ENCODE measurements at places on chromosomes 16 and 17.

GRCh38 chr17:77210946-77211541, 70.3 kb downstream of the SEC14L1 start:
- no peak for DNase-seq

DNA sequence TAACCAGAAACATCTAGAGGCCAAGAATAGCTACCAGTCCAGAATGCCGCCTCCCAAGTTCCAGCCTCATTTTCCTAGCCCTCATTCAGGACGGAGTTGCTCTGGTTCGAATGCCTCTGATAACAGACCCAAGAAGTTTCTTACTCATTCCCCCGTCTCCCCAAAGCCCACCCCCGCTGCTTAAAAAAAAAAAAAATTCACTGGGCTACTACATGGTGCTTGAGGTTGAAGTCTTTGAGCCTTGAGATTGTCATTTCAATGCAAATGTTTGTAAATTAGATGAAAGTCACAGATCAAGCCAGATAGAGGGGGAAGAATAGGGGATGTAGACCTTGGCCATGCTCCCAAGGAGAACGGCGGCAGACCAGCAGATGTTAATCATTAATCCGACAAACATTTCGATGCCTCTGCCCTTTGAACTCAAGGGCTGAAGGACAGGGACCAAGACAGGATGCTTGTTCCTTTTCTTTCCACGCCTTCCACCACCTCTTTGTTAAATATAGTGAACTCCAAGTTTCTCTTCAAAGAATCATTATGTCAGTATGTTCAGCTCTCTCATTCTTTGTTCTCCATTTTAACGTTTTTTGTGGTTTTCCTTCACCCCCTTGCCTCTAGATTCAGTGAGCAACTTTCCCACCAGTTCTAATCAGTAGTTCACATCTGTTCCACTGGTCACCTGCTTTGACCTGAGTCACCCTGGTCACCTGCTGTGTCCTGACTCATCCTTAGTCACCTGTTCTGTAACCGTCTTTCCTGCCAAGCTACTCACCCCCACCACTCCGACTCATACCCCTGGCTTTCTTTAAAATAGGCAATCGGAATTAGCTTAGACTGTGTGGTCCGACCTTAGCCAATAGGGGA, 190.3 kb downstream of the CPPED1 start:
- no peak for DNase-seq

DNA sequence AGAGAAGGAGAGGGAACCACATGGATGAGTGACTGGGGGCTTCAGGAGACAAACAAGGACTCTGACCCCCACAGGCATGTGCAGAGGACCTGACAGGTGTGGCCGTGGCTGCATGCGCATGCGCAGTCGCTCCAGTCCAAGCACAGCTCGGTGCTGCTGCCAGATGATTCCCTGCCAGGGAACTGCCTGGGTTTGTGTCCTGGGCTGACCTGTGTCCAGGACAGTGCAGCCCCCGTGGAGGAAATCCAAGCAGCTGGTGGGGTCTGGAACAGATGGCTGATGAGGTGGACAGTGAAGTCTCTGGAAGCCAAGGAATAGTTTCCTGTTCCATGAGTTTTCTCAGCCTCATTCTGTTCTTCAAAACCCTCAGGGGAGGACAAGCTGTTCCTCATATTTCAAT, 27.3 kb downstream of the LASP1 start:
- no peak for DNase-seq

GRCh38 chr17:10177913-10178505, 20.4 kb downstream of the GAS7 start:
- no peak for DNase-seq

GRCh38 chr16:81469710-81470535, 25.3 kb downstream of the CMIP start:
- no peak for DNase-seq

GRCh38 chr17:60933739-60934138, 256.1 kb downstream of the BCAS3 start:
- DNase-seq, result no peak

DNA sequence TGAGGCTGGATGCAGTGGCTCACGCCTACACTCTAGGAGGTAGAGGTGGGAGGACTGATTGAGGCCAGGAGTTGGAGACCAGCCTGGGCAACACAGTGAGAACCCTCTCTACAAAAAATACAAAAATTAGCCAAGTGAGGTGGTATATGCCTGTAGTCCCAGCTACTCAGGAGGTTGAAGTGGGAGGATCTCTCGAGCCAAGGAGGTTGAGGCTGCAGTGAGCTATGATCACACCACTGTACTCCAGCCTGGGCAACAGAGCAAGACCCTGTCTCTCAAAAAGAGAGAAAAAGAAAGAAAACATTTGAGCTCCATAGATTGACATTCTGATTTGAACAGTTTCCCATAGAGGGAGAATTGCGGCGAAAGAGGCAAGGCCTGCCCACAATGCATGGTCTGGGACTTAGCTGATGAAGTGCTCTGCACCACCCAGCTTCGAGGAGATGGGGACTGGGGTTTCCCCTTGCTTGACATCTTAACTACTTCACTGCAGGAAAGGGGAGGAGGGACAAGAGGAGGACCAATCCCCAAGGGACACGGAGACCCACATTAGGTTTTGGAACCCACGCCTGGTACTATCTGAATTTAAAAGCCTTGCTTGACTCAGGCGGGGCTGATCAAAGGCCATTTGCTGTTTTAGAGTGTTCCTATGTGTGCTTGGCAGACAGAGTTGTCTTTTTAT, 21.7 kb downstream of the MSI2 start:
- no peak for DNase-seq

DNA sequence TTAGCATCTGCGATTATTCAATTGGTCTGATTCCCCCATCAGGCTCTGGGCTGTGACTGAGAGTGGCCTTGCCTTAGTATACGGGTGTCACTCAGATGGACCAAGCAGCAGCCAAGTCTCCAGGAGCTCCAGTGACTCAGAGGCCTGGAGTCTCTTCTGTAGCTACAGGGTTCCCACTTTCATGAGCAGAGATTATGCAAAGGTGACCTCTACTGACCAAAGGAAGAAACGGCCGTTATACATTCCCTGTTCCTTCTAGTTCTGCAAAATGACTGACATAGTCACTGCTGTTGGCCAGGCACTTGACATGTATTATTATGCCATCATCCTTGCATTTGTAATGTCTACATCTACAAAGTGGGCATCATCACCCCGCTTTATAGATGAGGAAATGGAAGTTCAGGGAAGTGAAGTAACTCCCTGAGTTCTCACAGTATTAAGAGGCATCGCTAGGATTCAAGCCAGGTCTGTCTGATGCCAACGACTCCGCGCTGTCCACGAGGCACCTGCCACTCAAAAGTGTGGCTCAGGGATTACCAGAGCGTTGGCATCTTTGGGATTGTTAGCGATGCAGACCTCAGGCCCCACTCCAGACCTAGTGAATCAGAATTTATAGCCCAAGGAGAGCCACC, 23.3 kb downstream of the SLC38A7 start:
- no peak for DNase-seq

DNA sequence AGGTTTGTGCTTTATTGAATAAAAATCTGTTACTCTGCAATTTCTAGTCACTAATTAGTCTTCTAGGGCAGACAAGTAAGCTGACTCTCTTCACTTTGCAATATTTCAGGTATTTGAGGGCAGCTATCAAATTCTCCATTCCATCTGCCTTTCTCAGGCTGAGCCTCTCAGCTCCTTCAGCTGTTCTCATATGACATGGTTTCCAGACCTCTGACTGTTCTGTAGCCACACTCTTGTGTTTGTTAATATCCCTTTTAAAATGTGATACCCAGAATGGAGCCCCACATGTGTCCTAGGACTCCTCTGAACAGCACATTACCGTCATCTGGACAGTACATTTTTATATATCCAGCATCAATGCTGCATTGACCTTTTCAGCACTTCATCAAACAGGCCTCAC, 46.1 kb upstream of the MTMR4 start:
- no peak for DNase-seq

DNA sequence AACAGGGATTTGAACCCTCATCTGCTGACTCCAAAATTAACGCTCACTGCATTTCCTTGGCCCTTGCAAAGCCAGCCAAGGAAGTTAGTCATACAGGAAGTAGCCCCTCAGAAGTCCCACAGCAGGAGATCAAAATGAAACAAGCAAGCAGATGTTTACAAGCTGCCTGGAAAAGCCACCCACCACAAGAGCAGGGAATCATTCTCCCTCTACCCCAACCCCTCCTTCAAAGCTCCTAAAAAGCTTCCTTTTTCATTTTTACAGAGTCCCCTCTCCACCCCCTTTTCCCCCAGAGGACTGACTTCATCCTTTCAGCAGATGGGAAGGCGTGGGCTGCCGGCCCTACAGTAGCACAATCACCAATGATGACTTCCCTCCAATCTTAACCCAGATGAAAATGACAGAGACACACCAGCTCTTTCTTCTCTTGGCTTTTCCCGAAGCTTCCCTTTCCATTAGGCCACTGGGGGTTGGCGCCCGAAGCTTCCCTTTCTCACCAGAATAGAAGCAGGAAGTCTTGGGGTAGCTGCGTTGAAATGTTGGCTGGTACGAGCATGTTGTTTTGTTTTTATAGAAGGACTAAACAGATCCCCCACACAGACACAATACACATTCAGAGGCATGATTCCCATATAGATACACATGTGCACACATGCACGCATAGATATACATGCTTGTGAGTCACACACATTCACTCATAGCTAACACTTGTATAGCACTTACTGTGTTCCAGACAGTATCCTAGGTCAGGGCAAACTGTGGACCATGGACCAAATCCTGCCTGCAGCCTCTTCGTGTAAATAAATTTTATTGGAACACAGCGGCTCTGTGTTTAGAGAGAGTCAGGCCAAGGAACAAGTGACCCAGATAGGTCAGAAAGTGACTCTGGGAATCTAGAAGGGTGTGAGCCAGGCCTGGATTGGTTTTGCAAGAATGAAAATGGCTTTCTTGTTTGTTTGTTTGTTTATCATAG, 17.4 kb downstream of the ITPRIPL2 start:
- no peak for DNase-seq

DNA sequence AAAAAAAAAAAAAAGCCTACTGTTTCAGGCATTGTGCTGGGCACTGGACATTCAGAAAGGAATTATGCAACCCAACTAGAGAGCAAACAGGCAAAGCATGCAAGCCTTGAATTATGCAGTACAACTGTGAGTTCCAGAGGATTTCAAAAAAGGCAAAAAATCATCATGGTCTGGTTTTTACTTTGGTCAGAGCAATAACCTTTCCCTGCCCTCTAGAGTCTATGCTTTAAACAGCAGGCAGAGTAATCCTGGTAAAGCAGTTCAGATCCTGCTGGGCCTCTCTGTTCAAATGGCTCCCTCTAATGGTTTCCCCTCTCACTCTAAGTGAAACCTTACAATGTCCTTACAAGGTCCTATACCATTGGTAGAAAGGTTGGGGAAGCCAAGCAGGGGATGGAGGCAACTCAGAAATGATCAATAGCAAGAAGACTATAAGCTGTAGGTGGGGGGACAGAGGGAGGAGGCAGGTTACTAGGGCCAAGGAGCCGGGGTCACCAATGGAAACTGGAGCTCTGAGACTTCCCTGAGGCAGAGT, 4.6 kb upstream of the TAF15 start:
- no peak for DNase-seq

DNA sequence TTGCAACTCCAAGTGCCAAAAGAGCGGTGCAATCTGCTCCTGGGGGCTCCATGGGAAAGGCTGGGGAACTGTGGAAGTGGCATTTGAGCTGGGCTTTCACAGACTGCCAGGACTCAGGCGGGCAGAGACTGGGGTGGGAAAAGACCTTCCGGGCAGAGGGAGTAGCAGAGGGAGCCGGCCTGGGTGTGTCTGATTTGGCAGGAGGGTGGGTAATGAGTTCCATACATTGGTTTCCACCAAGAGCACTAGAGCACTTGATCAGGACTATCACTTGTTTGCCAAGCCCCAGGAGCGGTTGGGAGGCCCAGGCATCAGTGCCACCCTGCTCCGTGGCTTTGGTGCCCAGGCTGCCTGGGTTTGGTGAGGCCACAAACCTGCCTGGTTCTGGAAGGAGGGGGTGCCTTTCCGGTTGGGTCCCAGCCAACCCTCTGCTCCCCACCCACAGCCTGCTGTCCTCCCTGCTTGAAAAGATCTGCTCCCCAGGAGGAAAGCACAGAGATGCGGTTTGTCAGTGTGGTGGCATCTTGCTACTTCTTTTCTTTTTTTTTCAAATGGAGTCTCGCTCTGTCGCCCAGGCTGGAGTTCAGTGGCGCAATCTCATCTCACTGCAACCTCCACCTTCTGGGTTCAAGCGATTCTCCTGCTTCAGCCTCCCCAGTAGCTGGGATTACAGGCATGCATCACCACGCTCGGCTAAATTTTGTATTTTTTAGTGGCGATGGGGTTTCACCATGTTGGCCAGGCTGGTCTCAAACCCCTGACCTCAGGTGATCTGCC, 3.5 kb upstream of the TRIM47 start:
- no peak for DNase-seq

GRCh38 chr16:89759746-89760340, 38.5 kb downstream of the ZNF276 start:
- no peak for DNase-seq

DNA sequence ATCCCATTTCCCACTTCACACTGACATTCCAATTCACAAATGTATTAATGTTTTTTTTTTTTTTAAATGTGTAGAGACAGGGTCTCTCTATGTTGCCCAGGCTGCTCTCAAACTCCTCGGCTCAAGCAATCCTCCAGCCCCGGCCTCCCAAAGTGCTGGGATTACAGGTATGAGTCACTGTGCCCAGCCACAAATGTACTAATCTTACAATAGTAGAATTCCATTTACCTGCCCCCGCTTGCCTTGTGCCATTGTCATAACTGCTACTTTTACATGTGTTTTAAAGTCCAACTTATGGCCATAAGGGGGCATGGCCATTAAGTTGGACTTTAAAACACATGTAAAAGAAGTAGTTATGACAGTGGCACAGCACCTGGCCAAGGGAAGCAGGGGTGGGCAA, 4.6 kb downstream of the MMP28 start:
- DNase-seq, result no peak

DNA sequence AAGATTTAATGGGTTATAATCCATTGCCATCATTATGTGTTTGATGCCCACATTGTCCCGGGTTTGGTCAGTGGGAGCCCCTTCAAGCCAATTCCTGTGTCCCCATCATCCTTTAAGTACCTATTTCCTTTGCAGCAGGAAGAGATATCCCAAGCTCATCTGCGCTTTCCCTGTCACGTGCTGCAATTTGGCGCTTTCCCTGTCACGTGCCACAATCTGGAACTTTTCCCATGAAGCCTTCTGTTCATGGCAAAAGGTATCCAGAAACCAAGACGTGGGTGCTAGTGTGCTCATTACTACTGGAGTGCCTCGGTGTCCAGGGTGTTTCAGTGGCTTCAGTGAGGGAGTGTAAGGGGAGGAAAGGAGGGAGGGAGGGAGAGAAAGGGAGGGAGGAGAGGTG, 168.5 kb downstream of the NPIPB11 start:
- no peak for DNase-seq

- DNase-seq, result no peak
Measured at GRCh38 chr16:58937661-58938060, 203.5 kb upstream of the GOT2 start.

- DNase-seq, result no peak
Measured at GRCh38 chr17:82060614-82061013, 5.0 kb downstream of the DUS1L start.

DNA sequence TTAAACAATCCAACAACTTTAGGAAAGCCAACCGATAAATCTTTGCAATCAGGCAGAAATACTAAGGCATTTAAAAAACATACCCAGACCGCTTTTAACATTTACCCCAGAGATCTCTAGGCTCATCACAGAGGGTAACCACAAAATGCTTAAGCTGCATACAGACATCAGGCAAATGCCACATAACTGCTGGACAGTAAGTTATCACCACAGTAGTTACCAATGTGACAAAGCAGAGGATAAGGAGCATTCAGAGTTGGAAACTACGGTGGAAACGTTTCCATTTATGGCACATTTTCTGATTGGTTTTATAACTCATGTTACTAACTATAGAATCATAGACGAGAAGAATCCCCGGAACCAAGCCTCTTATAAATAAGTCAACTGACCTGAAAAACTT, 77.5 kb downstream of the KANSL1 start:
- DNase-seq, result no peak

- no peak for DNase-seq
Measured at GRCh38 chr16:61215605-61216004, 820.6 kb downstream of the CDH8 start.
